ENCODE measurements at places on chromosomes 2 and 18.

GRCh38 chr2:237194906-237195305 lies 109.2 kb downstream of the COPS8 start:
- DNase-seq: no peak

- DNase-seq: peak; percentile 12
Observed at GRCh38 chr2:212686285-212686895, 147.8 kb upstream of the ERBB4 start.

- no peak for DNase-seq
Observed at GRCh38 chr2:85797921-85798320, 44.1 kb downstream of the ATOH8 start.

- no peak for DNase-seq
Observed at GRCh38 chr2:18514526-18515461, 45.7 kb downstream of the RDH14 start.

DNA sequence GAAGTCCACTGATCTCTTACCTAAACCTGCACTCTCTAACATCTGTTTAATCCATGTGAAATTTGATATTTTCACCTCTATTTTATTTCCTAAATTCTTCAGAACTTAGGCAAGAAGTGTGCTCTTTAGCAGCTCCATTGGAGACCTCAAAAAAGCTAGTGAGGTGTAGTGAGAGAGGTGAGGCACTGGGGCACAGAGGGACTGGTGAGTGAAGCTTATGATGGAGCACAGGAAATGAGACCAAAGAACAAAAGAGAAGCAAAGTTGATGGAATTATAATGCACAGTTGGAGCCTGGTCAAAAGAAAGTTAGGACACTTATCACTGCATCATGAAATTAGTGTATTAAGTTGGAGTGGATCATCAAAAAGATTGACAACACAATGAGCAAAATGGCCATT lies 1050.7 kb upstream of the NRXN1 start:
- DNase-seq: no peak
